ENCODE measurements at places on chromosomes 3 and 15.
A peak's percentile ranks its signal among the peaks of the same experiment; 100 is the strongest.

DNA sequence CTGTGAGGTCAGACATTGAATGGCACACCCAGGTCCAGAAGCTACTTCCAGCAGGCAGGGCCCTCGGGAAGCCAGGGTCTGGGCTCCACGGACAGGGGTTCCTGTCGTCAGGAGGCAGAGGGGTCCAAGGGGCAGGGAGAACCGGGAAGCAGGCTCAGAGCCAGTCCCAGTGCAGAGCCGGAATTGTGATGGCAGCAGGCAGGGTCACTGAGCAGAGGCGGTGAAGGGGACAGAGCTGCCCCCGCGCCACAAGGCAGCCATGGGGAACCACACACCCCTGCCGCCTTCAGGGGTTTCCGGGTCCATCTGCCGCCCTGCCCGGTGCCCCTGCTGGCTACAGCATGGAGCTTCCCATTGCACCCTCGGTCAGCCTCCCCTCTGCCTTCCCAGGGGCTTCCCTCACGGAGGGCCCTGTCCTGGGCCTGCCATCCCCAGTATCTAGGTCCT lies 136.9 kb downstream of the NSMCE3 start:
- DNase-seq = no peak

- no peak for DNase-seq
Measured at GRCh38 chr15:57245130-57245529, 131.2 kb upstream of the CGNL1 start.

GRCh38 chr3:135991621-135992020 lies 26.1 kb downstream of the PPP2R3A start:
- no peak for DNase-seq

GRCh38 chr3:63193647-63194046 lies 84.5 kb upstream of the SYNPR start:
- peak; percentile 49 for DNase-seq

DNA sequence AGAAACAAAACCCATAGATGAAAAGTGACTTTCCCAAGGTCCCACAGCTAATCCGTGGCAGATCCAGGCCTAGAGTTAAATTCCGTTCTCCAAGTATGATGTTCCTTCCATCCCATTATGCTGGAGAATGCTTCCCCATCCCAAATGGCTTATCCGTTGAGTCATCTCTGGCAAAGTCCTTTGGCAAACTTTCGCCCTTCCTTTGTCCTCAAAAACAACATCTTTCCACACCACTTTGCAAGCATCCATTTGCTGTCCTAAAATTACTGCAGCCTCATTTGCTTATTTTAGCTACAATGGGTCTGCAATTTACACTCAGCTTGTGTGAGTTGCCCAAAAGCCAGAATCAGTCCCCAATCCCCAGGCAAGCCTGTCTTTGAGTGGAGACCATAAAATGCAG lies 304.0 kb upstream of the TLE3 start:
- DNase-seq = no peak

GRCh38 chr15:55993111-55993803 lies at the start of gene NEDD4:
Gene NEDD4 (minus strand): TSS chr15:55993612. CDS start chr15:55993555, 57 bp downstream.
- DNase-seq = peak; percentile 63

- no peak for DNase-seq
Measured at GRCh38 chr3:106130384-106131198, 261.8 kb upstream of the CBLB start.

GRCh38 chr3:9295007-9295406 lies 45.6 kb upstream of the SRGAP3 start:
- no peak for DNase-seq

- DNase-seq = no peak
Measured at GRCh38 chr3:118810499-118811035, 224.1 kb downstream of the IGSF11 start.

DNA sequence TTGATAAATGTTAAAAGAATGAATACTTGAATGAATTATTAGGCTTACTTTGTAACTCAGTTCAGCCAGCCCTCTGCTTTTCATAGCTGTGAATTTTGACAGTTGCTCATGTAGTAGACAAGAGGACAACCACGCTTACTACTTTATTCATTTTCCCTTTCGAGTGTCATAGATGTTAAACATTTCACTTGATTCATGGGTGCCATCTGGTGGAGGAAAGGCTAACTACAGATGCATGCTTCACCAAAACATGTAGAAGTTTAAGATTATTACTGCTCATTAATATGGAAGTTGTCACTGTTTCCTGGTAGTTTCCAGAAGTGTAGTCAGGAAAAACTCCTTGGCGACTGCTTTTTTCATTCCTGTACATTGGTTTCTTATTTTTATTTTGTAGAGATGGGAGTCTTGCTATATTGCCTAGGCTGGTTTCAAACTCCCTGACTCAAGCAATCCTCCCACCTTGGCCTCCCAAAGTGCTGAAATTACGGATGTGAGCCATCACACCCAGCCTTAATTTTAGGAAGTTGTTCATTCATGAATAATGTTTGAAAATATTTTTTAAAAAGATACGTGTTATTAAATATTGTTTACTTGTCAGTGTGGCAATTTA lies 163.2 kb downstream of the B3GALNT1 start:
- DNase-seq = peak; percentile 88

- DNase-seq = no peak
Measured at GRCh38 chr15:97301166-97301565, 659.3 kb upstream of the ARRDC4 start.

GRCh38 chr15:75927601-75928000 lies 23.9 kb downstream of the FBXO22 start:
- peak; percentile 25 for DNase-seq

DNA sequence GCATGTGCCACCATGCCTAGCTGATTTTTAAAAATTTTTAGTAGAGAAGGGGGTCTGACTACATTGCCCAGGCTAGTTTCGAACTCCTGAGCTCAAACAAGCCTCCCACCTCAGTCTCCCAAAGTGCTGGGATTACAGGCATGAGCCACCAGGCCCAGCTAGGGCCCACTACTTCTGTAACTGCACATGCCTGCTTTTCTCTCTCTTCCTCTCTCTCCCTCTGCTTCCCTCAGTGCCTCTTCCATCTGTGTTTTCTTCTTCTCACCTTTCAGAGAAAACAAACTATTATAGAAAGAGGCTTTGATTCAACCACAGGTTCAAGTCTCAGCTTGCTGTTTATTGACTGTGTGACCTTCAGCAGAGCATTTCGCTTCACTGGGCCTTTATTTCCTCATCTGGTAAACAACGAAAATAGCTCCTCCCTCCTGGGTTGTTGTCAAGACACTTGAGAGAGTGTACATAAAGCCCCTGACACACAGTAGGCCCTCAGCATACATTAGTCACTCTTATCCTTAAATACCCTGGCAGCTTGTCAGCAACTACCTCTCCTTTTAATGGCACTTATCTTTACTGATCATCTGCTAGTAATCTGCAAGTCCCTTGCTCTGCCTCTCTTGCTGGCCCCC lies 10.2 kb downstream of the TADA3 start:
- DNase-seq = peak; percentile 54

DNA sequence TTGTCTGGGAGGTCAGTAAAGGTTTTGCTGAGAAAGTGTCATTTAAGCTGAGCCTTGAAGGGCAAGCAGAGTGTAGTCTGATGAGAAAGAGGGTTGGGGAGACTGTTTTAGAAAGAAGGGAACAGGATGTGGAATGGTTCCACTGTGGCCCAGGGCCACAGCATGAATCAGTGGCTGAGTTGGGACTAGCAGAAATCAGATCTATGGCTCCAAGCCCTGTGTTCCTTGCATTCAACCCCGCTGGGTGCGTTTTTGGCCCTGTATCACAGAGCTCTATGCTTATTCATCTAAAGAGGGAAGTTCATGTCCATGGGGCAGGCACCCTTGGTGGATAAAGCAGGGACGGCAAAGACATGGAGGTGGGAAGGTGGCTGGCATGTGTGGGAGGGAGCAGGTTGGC lies 151.3 kb downstream of the CACNA1D start:
- DNase-seq = no peak

DNA sequence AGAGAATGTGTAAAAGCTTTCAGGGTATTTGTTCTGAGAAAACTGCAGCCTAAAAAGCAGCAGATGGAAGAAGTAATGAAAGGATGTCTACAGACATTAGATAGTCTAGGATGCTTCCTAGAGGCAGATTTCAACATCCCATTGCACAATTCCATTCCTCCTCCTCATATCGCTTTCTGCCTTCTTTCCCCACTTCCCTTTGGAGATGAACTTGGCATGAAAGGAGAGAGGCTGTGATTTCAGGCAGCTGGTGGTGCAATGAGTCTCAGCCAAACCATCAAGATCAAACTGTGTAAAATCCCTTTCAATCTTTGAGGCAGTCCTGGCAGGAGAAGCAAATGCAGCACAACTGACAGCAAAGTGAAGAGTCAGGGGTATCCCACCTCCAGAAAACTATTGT lies 438.7 kb upstream of the KCNMB2 start:
- no peak for DNase-seq

DNA sequence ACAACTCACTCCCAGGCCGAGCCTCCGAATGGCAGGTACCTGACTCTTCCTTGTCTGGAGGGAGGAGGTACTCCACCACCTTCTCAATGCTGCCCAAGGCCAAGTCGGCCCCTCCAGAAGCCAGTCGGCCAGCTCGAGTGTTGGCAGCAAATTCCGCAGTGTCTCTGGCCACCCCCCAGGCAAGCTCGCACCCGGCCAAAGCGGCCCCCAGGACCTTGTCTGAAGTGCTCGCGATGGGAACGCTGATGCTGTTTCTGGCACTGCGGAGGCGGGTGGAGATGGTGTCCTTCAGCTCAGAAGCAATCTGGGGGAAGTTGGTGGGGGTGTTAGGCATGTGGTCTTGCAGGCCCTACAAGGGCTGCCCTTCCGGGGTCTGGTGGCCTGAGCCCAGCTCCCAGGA lies 9.2 kb downstream of the PLIN1 start:
- DNase-seq = no peak

- no peak for DNase-seq
Measured at GRCh38 chr15:55740981-55741832, 1.7 kb downstream of the PRTG start.

DNA sequence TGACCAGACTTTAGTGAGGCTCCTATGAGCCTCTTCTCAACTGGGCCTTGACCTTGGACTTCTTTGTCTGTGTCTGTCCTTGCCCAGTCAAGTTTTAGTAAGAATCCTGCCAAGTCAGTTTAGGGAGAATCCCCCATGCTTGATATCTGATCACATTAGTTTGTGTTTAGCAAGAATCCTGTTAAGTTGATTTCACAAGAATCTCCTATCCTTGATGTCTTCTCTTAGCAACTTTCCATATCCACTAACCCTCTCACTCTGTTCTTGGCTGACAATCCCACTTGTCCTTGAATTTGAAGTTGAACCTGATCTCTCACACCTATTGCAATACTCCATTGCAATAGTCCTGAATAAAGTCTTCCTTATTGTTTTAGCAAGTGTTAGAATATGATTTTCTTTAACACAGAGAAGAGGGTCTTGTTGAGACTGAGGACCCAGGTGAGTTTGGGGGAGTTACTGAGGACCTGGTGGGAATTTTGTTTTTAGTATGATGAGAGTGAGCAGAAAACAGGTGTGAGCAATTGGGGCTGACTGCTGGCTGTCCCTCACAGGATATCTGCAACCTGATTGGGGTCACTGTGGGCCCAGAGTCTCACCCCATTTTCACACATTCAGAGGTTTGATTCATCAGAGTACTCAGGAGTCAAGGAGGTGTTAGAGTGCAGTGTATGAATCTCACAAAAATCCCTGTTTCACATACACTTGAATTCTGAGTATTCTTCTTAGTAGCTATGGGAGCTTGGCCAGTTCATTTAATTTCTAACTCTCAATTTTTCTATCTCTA lies 39.9 kb upstream of the TNFAIP8L3 start:
- DNase-seq = no peak

GRCh38 chr3:48411606-48412374 lies 18.1 kb downstream of the PLXNB1 start:
- DNase-seq = no peak

GRCh38 chr3:116671151-116671550 lies 38.4 kb upstream of the TUSC7 start:
- no peak for DNase-seq

DNA sequence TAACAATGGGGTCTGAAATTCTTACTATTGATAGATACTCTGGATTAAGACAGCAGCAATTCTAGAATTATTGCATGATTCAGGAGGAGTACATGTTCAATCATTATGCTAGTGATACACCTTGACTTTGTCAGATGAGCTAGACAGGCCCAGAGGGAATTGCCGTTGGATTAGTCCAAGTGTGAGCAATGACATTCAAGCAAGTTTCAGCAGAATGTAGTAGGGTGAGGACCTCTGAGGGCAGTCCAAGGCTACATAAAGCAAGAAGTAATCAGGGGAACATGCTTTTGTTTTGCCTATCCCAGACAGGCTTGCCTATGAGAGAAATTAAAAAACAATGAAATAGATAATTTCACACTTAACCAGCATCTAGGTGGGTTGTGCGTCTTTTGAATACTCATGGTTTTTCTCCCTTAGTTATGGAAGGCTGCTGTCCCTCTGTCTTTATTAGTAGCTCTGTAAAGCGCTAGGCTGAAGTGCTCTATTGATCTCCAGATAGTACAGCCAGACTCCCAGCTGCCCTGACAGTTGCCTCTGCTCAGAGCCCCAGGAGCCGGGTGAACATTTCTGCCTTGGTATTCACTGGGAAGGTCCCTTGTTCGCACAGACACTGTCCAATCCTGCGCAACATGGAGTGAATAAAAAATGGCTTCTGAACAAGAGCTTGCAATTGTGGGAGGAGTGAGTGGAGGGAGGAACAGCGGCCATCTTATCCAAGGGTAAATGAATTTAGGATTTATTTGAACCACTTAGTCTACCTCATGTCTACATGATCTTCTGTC lies 316.6 kb upstream of the ONECUT1 start:
- DNase-seq = no peak

DNA sequence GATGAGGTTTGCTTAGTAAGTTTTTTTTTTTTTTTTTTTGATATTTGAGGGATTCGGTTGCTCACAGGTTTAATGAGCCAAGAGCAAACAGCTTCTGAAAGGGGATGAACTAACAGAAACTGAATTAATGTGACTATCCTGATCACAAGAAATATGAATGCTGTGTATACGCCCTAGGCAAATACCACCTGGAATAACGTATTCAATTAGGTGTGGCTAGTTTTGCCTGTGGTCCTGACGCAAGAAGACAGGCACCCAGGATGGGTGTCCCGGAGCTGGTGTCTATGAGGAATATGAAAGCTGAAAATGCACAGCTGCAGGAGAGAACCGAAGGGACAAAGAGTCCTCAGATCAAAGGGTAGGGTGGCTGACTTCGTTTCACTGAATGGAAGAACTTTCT lies 14.6 kb downstream of the LSG1 start:
- DNase-seq = no peak

GRCh38 chr3:175965036-175965435 lies 1105.9 kb downstream of the NAALADL2 start:
- DNase-seq = no peak

- no peak for DNase-seq
Measured at GRCh38 chr15:50024281-50024680, 94.8 kb downstream of the ATP8B4 start.

GRCh38 chr3:44077267-44077666 lies 164.4 kb upstream of the TOPAZ1 start:
- DNase-seq = peak; percentile 7

DNA sequence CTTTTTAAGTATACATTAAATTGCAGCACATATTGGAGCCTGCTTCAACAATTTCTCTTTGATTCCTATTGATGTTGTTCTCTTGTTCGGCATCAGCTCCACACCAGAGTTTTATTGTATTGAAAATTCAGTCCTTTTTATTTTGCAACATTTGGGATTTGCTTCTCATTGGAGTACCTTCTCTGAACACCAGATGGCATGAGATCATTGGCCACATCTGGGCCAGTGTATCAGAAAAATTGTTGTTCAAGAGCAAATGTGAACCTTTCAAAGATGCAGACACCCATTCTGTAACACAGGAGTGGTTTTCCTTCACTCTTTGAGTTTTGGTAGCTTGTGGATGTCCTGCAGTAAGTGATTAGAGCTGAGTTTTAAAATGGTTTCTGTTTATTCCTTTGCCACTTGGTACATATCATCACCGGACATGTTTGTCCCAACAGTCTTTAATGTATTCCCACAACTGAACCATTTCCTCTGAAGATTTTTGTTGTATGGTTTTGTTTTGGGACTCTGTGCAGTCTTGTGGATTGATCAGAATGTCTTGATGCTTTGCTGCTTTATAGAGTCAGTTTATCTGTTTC lies 96.1 kb downstream of the MCTP2 start:
- peak; percentile 67 for DNase-seq

Measured in NAMALWA (cell line).